ENCODE measurements at places on chromosomes 4 and X.

GRCh38 chr4:57124145-57124544 lies 14.0 kb upstream of the IGFBP7 start:
- DNase-seq, result no peak

- DNase-seq, result no peak
Observed at GRCh38 chr4:77120886-77121508, 36.0 kb upstream of the CCNG2 start.

DNA sequence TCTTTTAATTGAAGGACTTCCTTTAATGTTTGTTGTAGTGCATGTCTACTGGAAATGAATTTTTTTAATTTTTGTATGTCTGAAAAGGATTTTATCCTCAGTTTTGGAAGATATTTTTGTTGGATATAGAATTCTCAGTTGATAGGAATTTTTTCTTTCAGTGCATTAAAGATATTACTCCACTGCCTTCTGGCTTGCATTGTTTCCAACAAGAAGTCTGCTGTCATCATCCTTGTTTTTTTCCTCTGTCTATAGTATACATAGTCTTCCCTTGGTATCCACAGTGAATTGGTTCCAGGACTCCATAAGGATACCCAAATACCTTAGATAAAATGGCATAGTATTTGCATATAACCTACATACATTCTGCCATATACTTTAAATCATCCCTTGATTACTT lies 33.5 kb downstream of the SCD5 start:
- DNase-seq, result no peak

GRCh38 chr4:24312261-24312913 lies 272.0 kb downstream of the DHX15 start:
- no peak for DNase-seq

DNA sequence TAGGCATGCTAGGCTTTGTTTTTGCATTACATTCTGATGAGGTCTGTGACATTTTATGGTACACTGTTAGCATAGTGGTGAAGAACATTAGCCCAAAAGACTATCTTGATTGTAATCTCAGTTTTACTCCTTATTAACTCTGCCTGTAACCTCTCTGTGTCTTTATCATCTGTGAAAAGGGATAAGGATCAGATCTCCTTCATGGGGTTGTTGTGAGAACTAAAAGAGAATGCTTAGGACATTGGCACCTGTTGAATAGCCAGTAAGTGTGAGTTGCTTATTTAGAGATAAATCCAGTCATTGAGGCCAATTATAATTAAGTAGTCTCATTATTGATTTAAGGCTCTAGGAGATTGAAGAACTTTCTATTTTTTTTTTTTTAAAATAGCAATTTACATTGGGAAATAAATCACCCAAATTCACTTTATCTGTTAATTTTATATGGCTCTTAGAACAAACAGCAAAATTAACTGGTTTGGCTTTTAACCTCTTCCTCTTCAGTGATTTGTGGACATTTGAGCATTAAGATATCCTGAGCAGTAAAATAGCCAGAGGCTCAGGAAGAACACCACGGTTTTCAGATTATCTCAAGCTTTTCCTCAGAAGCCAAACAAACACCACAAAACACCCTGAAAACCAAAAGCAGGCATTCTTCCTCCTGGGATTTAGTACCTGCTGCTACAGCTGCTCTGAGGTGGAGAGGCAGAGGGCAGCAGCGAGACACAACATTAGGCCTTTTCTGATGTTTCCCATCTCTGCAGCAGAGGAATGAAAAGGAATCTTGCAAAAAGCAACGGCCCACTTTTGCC lies 192.9 kb downstream of the ARHGAP10 start:
- no peak for DNase-seq

DNA sequence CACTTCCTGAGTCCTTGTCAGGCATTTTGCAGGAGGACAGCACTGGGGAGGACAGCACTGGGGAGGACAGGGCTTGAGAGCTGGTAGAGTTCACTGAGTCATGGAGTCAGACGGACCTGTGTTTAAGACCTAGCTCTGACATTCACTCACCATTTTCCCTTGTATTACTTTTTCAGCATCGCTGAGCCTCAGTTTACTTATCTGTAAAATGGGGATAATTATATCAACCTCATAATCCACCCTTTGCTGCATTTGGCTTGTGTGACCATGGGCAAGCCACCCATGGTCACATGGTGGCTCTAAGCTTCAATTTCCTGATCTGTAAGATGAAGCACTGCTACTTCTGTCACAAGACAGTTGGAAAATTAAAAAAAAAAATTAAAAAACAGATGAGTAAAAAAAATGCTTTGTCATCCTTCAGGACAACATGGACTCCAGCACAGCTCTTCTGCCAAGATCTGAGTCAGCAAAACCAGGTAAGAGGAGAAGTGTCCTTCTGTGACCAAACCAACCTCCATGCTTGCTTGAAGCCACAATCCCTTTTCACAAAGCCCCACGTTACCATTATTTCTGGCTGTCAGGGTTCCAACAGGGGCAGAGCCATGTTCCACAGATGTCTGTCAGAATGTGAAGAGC lies 275.5 kb downstream of the RAB28 start:
- DNase-seq, result no peak

DNA sequence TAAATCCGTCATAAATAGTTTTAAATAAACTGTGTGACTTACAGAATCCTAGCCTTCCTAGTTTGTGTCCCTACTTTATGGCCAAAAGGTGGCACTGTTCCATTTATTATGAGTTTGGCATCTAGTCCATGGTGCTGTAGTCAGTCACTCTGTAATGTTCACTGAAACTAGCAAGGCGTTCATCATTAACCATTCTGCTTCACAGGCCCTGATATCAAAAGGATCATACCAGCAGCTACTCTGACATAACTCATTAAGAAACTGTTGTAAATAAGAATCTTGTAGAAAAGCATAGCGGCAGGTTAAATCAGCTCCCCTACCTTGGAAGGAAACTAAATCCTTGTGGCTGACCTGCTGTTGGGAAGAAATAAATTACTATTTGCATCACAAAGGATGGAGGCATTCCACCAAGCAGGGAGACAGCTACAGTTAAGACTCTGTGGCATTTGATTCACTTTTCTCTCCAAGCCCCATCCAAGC lies 919.6 kb upstream of the DIAPH2 start:
- no peak for DNase-seq

DNA sequence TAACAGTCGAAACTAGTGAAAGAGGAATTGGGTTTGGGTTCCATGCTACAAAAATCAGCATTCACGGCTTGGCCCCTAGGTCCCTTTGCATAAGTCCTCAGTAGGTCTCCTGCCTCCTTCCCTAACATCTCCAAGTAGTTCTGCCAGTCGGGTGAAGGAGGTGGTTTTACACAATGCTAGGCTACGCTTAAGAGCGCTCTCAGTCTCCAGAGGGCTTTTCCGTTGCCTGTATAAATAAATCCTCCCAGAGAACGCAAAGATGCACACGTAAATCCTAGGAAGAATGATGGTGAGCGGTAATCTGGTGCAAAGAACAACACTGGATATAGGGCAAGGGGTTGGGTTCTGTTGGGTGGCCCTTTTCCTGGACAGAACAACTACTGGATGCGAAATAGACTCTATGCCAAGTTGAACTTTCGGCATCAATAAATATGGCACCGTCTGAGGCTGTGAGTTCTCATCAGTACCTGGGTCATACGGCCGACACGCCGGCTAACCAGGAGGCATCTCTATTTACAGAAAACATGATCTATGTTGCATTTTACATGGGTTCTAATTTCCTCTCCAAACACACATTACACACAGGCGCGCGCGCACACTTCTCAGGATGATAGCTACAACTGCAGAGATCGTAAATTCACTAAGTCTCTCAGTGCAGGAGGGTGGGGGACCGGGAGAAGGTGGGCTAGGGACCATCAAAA lies 1.3 kb downstream of the CAMK2D start:
- DNase-seq, result no peak

DNA sequence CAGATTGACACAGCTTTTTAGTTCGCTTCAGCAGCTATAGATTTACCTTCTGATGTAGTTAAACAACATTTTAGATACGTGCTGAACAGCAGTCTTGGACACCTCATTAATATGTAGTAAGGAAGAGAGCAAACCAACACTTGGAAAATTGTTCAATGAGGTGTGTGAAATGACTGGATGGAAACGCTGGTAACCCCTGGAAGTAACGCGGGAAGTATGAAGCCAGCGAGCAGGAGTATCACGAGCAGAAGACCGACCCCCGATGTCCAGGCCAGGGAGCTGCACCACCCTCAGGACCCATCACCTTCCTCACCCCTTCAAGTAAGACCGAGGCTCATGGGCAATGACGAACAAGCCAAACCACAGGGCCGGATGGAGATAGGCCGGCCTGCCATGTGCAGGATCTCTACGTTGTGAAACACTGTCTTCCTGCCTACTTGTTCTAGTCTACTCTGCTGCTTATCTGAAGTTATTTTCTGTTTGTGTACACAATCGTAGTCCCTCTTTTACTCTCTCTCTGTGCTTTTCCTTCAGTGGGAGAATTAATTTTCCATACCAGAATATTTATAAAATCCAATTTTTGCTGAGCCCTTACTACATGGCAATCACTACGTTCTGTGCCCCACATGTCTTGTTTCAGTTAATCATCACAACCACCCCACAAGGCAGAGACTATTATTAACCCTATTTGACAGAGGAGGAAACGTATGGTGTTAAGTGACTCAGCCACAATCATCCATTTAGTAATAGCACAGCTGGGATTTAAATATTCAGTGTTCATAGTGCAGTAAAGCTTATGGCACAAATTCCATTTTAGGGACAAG lies 221.7 kb downstream of the APBB2 start:
- no peak for DNase-seq

DNA sequence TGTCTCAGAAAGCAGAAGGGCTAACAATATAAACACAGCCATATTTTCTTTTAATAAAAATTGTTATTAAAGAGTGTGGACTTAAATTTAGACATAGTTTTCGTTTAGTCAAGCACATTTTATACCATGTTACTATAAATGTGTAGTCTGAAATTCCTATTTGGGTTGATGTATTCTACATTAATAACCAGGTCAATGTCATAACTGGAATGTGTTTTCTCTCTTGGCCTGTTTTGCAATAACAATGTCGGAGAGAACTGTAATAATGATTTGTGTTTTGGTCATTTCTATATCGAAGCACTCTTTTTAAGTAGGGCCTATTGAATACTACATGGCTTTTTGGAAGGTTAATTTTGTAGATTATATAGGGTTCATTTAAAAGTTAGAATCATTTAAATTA lies 5.5 kb downstream of the USO1 start:
- no peak for DNase-seq

- no peak for DNase-seq
Observed at GRCh38 chrX:19177721-19178120, 55.5 kb upstream of the ADGRG2 start.

GRCh38 chr4:121096191-121096590 lies 23.9 kb upstream of the NDNF start:
- DNase-seq, result no peak

DNA sequence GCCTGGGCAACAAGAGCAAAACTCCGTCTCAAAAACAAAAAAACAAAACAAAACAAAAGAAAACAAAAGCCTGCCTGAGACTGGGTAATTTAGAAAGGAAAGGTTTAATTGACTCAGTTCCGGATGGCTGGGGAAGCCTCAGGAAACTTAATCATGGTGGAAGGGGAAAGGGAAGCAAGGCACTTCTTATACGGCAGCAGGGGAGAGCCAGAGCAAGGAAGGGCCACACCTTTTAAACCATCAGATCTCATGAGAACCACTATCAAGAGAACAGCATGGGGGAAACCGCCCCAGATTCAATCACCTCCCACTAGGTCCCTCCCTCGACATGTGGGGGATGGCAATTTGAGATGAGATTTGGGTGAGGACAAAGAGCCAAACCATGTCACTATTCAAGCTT lies 122.2 kb downstream of the UBE2K start:
- no peak for DNase-seq

- DNase-seq, result no peak
Observed at GRCh38 chr4:159719531-159719930, 616.7 kb downstream of the RAPGEF2 start.

DNA sequence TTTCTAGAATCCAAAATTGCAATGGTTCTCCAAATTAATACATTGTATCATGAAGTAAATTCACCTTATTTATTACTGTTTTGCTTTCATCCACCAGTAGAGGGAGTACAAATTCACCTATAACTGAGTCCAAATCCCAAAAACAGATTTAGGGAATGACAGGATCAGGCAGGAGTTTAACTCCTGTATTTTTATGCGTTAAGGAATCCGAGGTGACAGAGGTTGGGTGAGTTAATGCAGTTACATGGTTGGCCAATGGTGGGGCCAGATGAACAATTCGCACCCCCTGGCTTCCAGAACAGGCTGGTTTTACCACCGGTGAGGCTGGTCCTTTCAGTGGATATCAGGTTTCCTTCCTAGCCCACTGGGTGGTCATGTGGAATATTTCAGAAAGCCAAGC lies 82.4 kb downstream of the MTNR1A start:
- DNase-seq, result no peak

DNA sequence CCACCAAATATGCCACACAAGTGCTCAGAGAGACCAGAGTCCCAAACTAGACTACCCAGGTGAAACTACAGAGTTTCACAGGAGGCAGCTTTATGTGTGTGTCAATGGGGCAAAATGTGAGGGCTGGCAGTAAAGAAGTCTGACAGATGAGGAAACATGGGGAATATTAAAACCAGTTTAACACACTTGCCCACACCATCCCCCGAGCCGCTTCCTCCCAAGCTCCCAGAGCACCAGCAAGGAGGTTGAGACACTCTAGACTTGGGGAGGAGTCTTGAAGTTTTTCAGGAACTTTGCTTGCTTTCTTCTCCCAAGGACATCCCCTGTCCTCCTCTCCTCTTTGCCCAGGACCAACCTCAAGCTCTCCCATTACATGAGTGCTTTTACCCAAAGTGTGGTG lies 94.7 kb upstream of the SPRY1 start:
- DNase-seq, result no peak

- no peak for DNase-seq
Observed at GRCh38 chrX:72392816-72393800, 87.4 kb upstream of the CITED1 start.

- no peak for DNase-seq
Observed at GRCh38 chr4:139781066-139781465, 115.4 kb downstream of the MGST2 start.

- no peak for DNase-seq
Observed at GRCh38 chr4:90580326-90580725, 453.1 kb downstream of the CCSER1 start.

DNA sequence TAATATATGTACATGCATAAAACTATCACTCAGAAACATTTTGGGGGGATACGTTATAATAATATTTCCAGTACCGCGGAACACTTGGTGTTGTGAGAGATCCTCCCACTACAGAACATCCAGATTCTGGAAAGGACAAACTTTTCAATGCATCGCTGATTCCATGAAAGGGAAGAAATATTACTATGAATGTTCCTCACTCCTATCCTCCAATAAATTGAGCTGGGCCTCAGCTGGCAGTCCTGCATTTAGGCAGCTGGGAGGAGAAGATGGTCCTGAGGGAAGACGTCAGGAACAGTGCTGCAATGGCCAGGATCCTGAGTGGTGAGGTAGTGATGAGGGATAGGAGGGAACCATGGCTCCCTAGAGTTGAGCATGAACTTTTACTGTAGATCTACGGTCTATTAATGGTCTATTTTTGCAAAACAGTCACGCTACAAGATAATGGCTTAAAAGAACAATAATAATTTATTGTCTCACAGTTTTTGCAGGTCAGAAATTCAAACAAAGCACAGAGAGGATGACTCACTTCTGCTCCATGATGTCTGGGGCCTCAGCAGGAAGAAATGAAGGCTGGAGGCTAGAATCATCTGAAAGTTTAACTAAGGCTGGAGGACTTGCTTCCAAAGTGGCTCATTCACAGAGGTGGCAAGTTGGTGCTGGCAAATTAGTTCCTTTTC lies 538.1 kb downstream of the STIM2 start:
- DNase-seq, result no peak

- DNase-seq, result no peak
Observed at GRCh38 chrX:114071412-114071811, 512.5 kb upstream of the HTR2C start.
